ENCODE measurements at places on chromosomes 6 and 20. TPM values are rescaled to one million over a fixed set of nuclear protein-coding genes. Genes with fewer than 3 reads are reported as not detected.

The GTSF1L gene
- polyA plus RNA-seq = not detected

GRCh38 chr6:101607111-101607690, 213.7 kb downstream of the GRIK2 start:
- H3K4me1 ChIP-seq = peaks cover 5% of the 10 kb centered on the region
- no peak overlapping the region for H3K4me3 ChIP-seq
- no peak for DNase-seq
- no peak overlapping the region for H3K27ac ChIP-seq
- H3K27me3 ChIP-seq = no peaks in the 10 kb centered on the region

DNA sequence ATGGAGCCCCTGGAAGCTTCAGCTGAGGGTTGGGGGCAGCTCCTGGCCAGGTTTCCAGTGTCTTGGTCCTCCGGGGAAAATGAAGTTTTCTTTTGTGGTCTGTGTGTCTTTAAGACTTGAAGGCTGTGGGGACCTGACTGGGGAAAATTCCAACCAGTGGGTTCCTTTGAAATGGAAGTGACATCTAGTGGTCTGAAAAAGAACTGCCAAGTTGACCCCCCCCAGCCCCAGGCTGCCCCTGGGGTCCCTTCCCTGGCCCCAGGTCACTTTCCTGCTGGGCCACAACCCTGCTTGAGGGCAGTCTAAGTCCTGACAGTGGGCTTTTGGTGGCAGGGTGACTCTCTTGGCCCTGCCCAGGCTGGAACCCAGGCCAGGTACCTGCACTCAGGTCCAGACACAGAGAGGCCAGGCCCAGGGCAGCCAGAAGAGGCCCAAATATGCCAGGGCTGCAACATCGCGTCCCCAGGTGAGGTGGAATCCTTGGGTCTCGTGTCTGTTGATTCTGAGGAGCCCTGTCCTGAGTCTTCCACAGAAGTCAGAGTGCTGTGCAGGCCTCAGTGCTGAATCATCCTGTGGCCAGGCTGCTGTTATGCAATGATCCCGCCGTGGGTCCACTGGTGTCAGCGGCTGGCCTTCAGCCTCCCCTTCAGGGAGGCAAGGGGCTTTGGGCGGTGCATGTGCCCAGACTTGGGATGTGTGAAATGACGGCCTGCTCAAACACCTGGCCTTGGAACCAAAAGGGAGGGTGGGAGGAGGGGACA, 68.4 kb downstream of the VEGFA start:
- no peaks in the 10 kb centered on the region for H3K36me3 ChIP-seq
- peak; percentile 78 for DNase-seq
- H3K27ac ChIP-seq = peak overlapping the region; percentile 78

DNA sequence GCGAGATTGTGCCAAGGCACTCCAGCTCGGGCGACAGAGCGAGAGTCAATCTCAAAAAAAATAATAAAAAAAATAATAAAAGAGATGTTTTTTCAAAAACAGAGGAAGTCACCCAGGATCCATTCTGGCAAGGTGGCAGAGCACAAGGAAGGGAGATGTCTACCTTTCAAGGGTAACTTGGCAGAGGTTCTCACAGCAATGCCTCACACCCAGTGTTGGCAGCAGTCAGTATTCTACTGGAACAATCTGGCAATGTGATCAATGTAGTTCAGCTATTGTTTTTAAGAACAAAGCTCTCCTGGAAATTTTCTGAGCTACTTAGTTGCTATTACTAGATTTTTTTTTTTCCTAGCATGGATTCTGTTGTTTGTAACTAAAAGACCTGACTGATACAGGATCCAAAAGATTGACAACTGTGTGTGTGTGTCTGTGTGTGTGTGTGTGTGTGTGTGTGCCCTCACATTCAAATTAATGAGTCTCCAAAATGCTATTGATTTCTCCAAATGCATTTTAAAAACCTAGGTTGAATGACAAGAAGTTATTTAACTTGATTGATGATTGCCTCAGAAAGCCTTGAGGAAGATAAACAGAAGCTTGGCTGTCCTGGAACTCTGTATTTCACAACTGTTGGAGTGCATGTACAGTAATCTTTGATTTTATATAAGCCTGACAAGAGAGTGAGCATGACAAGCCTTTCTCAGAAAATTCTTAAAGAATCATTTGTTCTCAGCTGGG, 114.1 kb upstream of the RREB1 start:
- no peaks in the 10 kb centered on the region for H3K36me3 ChIP-seq
- no peak for DNase-seq
- peaks cover 9% of the 10 kb centered on the region for H3K4me1 ChIP-seq

DNA sequence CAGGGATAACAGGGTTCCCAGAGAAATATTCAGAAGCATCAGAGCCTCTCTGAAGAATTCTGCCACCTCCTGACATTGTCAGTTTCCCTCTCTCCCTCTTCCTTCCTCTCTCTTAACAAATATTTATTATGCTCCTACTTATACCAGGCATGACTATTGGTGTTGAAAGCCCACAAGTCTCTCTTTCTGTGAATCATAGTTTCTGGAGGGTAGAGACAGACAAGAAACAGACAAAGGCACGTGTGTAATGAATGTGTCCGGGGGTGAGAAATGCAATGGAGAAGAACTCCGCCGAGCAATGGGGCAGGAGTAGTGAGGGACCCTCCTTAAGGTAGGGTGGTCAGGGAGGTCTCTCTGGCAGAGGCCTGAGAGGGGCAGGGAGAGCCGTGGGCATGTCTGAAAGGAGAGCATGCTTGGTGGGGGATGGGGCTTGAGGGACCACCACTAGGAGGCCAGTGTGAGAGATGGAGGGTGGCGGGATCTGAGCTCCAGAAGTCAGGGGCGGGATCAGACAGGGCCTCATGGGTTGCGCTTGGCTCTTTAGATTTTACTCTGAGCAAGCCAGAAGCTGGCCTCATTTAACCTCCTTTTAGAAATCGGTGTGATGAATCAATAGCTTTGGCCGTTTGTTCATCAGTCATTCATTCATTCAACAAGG, 57.3 kb downstream of the EYA2 start:
- no peak overlapping the region for H3K27ac ChIP-seq
- H3K36me3 ChIP-seq = no peaks in the 10 kb centered on the region
- DNase-seq = no peak
- H3K27me3 ChIP-seq = no peaks in the 10 kb centered on the region

The RIPOR3 gene
- polyA plus RNA-seq = 10.3 TPM

The ALDH8A1 gene
- 5.3 TPM for polyA plus RNA-seq

The MLN gene
- polyA plus RNA-seq = 0.86 TPM

The FAM8A1 gene
- 16.2 TPM for polyA plus RNA-seq

The SLC22A2 gene
- 1.5 TPM for polyA plus RNA-seq

The DEFB124 gene
- polyA plus RNA-seq = not detected

DNA sequence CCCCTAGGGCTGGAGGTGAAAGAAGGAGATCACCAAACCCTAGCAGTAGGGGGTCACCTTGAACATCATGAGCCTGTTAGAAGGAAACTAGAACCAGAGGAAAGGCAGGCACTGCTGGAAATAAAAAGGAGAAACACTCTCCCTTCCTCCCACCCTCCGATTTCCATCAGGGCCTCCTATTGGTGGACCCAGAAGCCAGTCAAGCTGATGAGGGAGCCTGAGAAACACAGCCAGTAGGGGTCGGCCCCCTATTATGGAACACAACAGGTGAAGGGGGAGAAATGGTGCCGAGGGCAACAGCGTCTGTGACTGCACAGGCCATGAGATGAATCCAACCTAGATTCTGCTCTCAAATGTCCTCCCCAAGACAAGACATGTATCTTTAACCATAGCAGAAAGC, 156.1 kb upstream of the LRFN2 start:
- H3K4me1 ChIP-seq = peaks cover 14% of the 10 kb centered on the region
- no peaks in the 10 kb centered on the region for H3K36me3 ChIP-seq
- no peak for DNase-seq

DNA sequence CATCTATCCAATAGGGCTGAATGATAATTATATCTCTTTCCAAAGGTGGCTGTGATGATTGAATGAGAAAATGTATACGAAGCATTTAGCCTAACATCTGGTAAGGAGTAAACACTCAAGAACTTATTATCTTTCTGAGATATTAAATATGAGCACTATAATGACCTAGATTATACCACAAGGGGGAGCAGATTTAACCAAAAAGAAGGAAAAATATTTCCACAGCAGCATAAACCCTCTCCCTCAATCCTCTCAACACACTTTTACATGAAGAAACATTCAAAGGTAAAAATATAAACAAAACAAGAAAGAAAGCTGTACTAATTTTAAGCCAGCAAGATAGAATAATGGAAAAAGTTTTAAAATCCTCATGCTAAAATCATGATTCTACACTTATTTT, 68.4 kb downstream of the SHPRH start:
- no peak overlapping the region for H3K4me3 ChIP-seq
- H3K36me3 ChIP-seq = no peaks in the 10 kb centered on the region
- H3K27me3 ChIP-seq = no peaks in the 10 kb centered on the region
- H3K4me1 ChIP-seq = peaks cover 6% of the 10 kb centered on the region

The SLC24A3 gene
- 1.3 TPM for polyA plus RNA-seq

GRCh38 chr6:14192216-14192788, 74.7 kb downstream of the CD83 start:
- H3K27me3 ChIP-seq = peaks cover 24% of the 10 kb centered on the region
- H3K4me1 ChIP-seq = peaks cover 12% of the 10 kb centered on the region
- no peak overlapping the region for H3K4me3 ChIP-seq
- DNase-seq = no peak

- no peak overlapping the region for H3K4me3 ChIP-seq
- peaks cover 7% of the 10 kb centered on the region for H3K4me1 ChIP-seq
- no peaks in the 10 kb centered on the region for H3K27me3 ChIP-seq
These were observed 41.5 kb upstream of the TENT5A start for GRCh38 chr6:81793821-81794475.

DNA sequence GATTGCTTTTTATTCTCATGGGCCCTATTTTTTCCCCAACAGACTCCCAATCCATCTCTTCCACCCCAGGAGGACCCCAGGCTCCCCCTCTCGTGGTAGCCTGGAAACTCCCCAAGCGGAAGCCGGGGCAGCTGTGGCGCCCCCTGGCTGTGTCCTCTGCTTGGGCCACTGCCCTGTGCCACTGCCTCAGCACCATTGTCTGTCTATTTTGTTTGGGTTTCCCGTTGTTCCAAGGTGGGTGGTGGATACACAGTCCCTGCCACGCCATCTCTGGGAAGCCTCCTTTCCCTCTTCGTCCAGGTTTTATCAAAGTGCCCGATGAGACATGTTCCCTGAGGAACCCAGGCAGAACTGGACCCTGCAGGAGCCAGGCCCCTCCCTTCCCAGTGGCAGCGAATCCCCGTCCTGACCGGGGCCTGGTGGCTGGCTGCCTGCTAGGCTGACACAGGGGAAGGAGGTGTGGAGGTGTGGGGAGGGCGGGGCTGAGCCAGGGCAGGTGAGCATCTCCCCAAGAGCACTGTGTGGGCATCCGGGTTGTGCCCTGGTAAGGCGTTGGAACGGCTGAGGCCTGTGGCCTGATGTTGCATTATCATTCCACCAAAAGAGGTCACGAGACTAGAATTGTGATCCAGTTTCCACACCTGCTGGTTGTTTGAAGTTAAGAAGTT, 228.2 kb downstream of the CDH4 start:
- H3K27me3 ChIP-seq = no peaks in the 10 kb centered on the region
- H3K27ac ChIP-seq = no peak overlapping the region
- H3K4me3 ChIP-seq = no peak overlapping the region
- no peaks in the 10 kb centered on the region for H3K36me3 ChIP-seq

GRCh38 chr20:19850198-19850533, 92.1 kb downstream of the RIN2 start:
- peak overlapping the region; percentile 75 for H3K27ac ChIP-seq
- peaks cover 18% of the 10 kb centered on the region for H3K4me1 ChIP-seq
- H3K27me3 ChIP-seq = no peaks in the 10 kb centered on the region
- no peak overlapping the region for H3K4me3 ChIP-seq
- DNase-seq = peak; percentile 51

The APMAP gene
- polyA plus RNA-seq = 125 TPM

The TSHZ2 gene
- polyA plus RNA-seq = 1.1 TPM

All from hepatocyte (in vitro differentiated cells).